ENCODE measurements at places on chromosomes 13 and 19.

GRCh38 chr13:80244574-80244973, 96.4 kb downstream of the SPRY2 start:
- DNase-seq: no peak

DNA sequence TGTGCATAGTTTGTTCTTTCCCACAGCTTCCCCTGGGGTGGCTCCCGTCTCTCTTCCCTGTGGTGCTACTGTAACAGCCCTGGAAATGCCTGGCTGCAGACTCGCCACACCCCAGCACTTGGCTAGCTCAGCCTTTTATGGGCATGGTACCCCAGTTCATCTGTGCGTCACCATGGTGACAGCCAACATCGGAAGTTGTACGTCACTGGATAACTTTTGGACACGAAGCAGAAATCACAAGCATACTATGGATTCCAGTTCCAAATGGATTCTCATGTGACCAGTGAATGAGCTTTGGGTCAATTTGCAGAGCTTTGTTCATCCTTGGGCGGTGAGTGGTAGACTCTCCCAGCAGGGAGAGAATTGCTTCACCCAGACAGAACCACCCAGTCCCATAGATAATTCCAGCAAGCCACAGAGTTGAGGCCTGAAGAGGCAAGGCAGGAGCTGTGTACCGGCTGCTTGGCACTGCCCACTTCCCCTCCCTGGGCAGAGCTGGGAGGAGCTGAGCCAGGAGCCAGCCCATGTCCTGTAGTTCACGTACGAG, 54.4 kb downstream of the COL4A2 start:
- peak; percentile 100 for DNase-seq

DNA sequence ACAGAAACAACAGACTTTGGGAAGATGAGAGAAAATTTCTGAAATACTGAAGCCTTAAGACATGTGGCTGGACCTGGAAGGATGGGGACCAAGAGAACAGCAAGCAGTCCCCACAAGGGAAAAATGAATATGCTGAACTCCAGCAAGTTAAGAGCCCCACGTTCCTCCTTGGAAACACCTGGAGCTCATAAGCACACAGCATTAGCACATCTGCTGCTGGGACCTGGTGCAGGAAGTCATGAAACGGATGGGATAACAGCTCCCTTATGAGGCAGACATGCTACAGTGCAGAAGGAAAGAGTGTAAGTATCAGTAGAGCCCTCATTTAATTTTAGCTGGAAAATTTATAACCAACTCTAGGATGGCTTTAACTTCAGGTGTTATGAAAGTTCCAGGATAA, 67.3 kb downstream of the SLC15A1 start:
- no peak for DNase-seq

DNA sequence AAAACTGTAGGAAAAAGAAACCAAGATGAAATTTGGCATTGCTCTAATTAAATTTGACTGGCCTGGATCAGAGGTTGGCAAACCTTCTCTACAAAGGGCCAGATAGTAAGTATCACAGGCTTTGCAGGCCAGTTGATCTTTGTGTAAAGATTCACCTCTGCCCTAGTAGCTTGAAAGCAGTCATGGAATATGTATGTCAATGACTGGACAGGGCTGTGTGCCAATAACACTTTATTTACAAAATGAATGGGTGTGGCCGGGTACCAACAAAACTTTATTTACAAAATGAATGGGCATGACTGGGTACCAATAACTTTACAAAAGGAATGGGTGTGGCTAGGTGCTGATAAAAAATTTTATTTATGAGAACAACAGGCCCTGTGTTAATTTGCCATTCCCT, 20.0 kb downstream of the SIN3B start:
- no peak for DNase-seq

DNA sequence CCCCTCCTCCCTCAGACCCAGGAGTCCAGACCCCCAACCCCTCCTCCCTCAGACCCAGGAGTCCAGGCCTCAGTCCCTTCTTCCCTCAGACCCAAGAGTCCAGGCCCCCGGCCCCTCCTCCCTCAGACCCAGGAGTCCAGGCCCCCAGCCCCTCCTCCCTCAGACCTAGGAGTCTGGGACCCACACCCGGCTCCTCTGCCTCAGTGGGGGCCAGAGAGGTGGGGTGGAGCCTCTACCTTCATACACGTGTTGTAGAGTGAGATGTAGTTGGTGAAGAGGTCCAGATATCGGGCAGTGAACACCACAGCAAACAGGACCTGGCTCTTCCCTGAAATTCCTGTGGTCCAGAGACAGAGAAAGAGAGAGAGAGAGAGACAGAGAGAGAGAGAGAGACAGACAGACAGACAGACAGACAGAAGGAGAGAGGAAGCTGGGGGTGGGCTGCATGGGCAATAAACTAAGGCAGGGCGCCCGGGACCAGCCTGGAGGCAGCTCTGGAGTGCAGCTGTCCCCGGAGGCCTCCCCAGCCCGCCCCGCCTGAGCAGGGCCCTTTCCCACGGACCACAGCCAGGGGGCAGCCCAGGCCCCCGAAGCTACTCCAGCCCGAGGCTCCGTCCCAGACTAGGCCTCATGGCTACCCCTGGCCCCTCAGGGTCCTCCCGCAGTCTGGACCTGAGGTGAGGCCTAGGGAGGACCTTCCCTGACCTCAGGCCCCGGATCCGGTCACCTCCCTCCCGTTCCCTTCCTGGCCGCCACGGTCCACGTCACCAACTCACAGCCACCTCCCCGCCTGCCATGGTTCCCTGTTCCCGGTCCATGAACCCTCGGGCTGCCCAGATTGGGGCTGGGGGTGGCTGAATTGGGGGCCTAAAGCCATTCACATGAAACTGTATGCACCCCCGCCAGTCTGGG, 907 bp downstream of the KDELR1 start:
- peak; percentile 54 for DNase-seq

- DNase-seq: no peak
Observed at GRCh38 chr13:29907670-29908069, 57.3 kb upstream of the UBL3 start.

DNA sequence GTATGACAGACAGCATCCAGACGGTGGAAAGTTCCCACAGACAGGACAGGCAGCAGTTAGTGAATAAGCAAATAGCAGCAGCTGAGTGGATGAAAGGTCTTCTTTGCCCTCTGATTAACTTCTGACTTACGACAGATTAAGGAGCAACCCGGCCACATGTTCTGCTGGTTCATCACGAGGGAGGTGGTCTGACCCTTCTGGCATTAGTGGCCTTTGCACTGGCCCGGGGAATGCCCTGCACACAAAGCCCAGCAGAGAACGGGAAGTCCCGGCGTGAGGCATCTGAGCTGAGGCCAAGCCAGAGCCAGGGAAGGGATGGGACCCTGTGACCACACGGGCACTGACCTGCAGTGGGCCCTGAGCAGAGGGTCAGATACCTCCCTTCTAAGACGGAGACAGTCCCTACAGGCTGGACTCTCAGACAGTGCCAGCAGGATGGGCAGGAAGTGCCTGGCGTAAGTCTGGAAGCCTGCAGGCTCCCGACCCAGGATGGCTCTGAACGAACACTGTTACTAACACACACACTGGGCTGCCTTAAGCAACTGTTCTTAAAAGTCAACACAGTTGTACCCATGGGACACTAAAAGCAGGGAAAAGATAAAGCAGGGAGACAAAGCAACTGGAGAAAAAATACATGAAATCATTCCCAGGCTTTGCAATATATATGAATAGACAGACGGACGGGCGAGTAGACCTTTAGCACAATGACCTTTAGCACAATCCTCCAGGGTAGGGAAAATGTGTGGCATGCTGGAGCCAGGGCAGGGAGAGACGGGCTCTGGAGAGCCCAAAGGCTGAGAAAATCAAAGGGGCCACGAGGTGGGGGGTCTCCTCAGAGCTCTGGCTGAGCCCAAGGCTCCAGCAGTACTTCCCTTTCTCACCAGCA, 6.3 kb downstream of the C19orf12 start:
- DNase-seq: no peak

DNA sequence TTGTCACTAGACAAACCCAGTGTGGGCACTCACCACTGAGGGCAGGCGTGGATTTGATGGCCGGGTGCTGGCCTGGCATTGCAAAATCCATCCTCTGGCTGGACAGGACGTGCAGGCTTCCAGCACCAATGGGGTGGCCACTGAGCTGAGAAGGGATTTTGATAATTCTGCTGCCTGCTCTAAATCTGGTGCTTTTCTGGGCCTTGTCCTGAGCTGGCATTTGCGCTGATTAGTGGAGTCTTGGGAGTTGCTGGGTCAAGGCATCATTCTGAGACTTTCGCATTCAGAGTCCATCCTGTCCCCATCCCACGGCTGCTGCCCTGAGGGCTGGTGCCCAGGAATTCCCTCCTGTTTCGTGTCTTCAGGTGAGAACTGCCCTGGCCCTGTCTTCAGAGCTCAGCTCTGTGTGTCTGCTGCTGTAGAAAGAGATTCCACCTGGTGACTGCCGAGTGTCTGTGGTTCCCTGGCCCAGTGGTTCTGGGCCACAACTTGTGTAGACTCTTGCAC, 65.9 kb upstream of the MCF2L start:
- no peak for DNase-seq

DNA sequence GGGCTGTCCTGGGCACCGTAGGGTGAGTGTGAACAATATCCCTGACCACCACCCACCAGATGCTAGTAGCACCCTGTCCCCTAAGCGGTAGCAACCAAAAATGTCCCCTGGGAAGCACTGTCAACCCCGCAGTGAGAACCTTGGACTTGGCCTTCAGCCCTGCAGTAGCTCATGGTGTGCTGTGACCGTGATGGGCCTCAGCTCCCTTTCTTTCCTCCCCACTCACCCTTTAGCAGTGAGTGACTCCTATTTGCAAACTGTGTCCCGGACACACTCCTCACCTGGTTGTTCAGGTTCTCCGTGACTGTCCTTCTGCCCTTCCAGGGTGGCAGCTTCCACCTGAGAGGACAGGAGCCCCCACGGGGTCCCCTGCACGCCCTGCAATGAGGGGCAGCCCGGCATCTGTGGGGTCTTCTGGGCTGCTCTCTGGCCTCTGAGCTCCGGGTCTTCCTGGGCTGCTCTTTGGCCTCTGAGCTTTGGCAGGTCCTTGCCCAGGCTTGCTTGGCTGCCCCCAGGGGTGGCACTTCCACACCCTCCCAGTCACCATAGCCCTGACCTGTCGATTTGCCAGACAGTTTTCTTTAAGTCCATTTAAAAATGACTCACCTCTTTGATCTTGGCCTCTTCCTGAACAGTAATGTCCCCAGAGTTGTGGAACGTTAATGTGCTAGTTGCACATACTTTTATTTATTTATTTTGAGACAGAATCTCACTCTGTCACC, 3.8 kb downstream of the KDM4B start:
- no peak for DNase-seq

GRCh38 chr13:79226938-79227337, 179.1 kb downstream of the RBM26 start:
- DNase-seq: no peak

DNA sequence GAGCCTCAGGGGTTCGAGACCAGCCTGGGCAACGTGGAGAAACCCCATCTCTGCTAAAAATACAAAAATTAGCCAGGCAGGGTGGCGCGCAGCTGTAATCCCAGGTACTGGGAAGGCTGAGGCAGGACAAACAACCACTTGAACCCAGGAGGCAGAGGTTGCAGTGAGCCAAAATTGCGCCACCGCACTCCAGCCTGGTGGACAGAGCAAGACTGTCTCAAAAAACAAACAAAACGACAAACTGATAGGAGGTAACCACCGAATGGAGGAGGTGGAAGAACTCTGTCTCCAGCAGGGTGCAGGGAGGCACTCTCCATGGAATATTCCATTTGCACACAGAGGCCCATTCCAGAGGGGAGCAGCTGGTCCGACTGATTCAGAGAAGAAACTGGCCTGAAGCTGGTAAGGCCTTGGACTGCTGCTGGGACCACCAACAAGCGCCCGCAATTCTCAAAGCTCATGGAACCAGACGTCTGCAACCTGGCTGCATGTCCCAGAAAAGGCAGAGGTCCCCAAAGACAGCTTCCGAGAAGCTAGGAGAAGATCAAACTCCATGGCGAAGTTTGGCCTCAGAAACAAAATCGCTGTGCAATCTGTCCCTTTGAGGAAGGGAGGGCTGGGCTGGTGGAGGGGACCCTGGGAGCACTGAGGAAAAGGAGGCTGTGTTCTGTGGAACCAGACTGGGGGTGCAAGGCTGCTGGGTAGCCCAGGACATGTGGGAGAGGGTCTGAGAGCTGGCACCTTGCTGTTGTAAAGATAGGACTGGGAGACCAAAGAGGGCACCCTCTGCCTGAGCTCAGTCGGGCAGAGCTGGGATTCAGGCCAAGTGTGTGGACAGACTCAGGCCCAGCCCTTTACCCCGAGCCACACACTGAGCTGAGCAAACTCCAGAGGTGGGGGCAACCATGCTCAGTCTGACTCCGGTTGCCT, 35.2 kb downstream of the SLC25A42 start:
- no peak for DNase-seq

DNA sequence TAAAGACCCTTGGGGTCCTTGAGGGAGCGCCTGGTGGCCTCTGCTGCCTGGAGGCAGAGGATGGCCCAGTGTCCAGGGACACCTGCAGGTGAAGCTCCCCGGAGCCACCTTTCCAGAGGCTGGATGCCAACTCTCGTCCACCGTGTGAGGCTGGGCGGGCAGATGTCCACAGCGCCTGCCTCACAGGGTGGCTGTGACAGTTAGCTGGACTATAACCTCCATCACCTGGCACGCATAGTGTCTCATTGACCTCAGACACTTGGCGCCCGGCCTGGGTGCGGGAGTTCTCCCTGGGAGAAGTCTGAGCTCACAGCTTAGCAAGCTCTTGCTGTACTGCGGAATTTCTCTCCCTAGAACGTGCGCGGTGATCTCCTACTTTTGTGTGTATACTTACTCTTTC, 9.8 kb downstream of the BICRA start:
- DNase-seq: no peak

DNA sequence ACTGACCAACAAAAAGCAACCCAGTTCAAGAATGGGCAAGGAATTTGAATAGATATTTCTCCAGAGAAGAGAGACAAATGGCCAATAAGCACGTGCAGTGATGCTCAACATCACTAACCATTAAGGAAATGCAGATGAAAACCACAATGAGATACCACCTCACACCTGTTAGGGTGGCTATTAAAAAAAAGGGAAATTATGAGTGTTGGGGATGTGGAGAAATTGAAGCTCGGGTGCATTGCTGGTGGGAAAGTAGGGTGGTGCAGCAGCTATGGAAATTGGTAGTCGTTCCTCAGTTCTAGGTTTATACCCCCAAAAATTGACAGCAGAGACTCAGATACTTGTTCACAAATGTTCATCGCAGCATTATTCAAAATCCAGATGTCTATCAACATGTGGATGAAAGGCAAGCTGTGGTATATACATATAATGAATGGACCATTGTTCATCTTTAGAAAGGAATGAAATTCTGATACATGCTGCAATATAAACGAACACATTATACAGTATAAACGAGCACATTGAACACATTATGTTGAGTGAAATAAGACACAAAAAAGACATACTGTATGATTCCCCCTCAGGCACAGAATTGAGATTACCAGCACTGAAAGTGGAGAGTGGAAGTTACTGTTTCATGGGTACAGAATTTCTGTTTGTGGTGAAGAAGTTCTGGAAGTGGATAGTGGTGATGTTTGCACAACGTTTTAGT, 927 bp downstream of the CHAMP1 start:
- DNase-seq: no peak

GRCh38 chr13:77207943-77208342, 119.0 kb downstream of the MYCBP2 start:
- peak; percentile 26 for DNase-seq

DNA sequence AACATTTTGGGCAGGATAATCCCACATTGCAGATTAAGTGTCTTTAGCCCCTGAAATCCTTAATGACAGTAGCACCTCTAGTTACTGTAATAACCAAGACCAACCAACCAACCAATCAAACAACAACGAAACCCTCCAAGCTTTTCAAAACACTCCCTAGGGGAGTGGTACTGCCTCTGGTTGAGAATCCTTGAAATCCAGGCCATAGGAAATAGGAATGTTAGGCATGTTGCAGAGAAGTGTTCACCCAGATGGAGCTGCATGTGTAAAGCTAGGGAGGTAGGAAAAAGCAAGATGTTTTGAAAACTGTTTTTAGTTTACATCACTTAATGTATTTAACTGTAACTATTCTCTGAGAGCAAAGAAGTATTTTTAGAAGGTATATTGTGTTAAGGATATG, 4.5 kb downstream of the LACC1 start:
- no peak for DNase-seq
